Stimulated activated CD4-positive, alpha-beta T cell treated with anti-CD3 and anti-CD28 coated beads, Interleukin-4, amount 100 ng/mL, for 4 hours (primary cell): ENCODE measurements at places on chromosomes 4 and X.

DNA sequence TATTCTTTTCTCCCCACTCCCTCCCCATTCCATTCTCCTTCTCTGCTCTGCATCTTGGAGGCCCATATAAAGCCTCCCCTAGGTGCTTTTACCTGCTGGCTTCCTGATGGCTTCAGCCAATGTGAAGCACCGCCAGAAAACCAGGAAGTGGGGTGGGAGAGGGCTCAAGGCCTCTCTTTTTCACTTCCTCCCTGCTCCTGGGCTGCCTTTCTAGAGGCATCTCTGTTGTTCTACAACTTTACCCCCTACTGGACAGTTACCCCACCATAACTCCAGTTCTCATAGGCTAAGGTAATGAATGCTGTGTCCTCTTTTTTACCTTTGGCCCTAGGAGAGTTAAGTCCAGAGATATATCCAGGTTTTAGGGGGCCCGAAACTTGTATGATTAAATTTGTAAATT is 62.4 kb upstream of the PPARGC1A start:
- no peak for DNase-seq

DNA sequence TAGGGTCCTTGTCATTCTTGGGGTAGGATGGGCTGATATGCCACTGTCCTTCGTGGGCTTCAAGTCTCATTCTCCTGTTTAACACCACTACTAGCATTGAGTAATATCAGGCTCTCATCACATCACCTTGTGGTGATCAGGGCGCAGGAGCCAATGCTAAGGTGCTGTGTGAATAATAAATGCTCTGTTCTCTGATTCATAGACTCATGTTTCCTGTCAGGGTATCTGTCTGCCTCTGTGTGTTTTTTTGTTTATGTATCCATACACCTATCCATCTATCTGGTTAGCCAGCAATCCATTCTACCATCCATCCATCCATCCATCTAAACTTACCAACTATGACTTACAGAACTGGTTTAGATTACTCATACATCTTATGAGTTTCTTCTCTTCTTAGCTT is 525.1 kb upstream of the ATOH1 start:
- DNase-seq, result no peak

DNA sequence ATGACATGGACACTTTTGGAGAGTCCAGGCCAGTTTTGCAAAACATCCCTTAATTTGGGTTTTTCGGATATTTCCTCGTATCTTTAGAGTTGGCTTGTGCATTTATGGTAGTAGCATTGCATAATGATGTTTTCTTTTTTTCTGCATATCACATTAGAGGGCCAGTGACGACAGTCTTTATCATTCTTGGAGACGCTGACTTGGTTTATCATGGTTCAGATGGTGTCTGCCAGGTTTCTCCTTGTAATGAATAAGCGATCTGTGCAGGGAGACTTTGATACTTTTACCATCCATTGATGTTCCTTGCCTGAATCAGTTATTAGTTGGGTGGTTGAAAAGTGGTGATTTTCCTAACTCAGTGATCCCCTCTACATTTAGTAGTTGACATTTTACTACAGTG is 46.6 kb downstream of the KIAA0232 start:
- DNase-seq, result no peak

DNA sequence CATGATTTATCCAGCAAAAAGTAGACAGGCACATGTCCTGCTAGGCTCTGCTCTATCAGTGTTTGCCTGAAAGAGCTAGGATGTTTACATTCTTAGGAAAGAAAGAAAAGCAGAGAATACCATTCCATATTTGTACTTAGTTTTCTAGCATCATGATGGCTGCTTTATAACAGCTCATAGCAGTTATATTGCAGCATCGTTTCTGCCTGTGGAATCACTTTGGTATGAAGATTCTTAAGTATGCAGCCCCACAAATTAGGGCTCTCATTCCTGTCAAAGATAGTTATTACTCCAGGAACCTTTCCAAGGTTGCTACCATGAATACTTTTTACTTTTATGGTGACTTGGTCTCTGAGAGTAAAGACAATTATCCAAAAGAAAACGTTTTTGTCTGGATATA is 119.0 kb upstream of the MYOZ2 start:
- no peak for DNase-seq

DNA sequence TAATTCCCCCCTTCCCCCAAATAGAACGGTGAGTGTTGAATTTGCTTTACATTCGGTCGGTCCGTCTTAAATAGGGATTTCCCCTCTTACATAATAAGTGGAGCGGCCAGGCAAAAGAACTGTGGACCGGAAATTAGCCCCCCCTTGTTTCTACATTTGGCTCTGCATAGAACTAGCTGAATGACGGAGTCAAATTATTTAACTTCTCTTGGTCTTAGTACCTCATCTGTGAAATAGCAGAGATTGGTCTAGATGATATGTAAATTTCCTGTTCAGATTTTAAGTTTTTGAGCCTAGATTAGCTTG is 1.3 kb downstream of the SPATA18 start:
- no peak for DNase-seq

DNA sequence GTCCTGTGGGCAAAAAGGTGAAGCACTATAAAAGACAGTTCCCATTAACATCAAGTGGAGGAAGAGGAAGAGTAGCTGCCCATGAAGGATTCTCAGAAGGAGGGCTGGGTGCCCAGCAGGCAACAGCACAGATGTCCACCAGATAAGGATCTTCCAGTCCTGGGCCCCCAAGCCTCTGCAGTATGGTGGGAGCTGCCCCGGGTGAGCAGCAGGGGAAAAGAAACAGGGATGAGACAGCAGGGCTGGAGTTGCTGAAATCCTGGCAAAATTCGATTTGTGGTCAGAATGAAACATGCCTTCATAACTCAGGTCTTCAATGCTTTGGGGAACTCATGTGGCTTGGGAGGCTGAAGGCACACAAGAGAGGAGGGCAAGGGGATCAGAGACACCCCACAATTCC is 94.6 kb downstream of the RASL11B start:
- DNase-seq, result no peak

GRCh38 chr4:170017252-170017651 is 8.9 kb downstream of the MFAP3L start:
- no peak for DNase-seq

- DNase-seq, result no peak
Measured at GRCh38 chr4:37422638-37423037, 178.1 kb downstream of the NWD2 start.

GRCh38 chrX:125765347-125765746 is 400.7 kb downstream of the DCAF12L2 start:
- DNase-seq, result no peak

DNA sequence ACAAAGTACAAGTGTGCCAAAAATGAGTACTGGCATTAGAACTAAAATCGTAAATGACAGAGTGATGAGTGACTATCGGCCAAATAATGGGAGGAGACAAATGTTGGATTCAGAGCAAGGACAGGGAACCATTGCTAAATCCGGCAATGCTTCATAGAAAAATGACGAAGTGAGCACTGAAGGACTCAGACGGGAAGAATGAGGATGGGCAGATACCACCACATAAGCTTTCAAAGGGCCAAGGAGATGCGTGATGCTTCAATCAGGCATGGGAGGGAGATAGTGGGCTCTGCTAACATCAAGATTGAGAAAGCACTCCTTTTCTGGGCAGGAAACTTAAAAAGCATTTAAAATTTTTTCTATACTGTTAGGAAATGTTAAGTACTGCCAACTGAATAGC is 21.6 kb downstream of the RBBP7 start:
- no peak for DNase-seq

GRCh38 chr4:24477919-24478318 is 106.4 kb downstream of the DHX15 start:
- DNase-seq, result no peak

- no peak for DNase-seq
Measured at GRCh38 chr4:138925495-138925894, 90.1 kb upstream of the NOCT start.

GRCh38 chr4:2343476-2343875 is 75.0 kb downstream of the ZFYVE28 start:
- DNase-seq, result no peak

- DNase-seq, result no peak
Measured at GRCh38 chr4:102151696-102152095, 193.6 kb downstream of the SLC39A8 start.

- no peak for DNase-seq
Measured at GRCh38 chrX:133676344-133677122, 261.2 kb upstream of the GPC4 start.

DNA sequence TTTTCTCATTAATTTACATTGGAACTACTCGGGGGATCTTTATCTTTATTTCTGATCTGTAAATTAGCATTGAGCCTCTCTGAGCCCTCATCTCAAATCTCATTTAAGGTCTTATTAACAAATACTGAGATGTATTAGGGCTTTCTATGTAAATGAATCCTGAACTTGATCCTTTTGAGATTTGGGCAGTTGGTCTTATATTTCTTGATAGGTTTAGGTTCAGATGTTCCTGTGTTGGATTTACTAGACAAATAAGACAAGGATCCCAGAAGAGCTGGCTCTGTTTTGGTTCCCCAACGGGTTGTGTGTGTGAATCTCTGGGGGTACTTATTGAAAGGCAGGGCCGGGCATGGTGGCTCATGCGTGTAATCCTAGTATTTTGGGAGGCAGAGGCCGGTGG is 36.1 kb downstream of the LONRF3 start:
- no peak for DNase-seq

DNA sequence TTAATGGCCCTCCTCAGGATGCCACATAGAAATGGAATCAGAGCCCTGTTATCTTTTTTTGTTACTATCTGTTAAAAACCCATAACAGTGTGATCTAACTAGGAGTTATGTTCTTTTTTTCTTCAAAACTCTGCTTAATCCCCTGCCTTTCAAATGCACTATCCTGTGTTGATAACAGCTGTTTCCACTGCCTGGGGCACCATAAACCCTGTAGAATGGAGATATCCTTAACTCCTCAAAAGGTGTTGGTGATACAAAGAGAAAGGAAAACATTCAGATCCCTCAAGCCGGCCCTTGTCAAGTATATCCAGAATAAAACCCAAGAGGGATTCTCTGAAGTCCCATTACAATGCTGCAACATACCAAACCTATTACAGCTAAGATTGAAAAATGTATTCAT is 108.6 kb downstream of the ACTRT1 start:
- no peak for DNase-seq

DNA sequence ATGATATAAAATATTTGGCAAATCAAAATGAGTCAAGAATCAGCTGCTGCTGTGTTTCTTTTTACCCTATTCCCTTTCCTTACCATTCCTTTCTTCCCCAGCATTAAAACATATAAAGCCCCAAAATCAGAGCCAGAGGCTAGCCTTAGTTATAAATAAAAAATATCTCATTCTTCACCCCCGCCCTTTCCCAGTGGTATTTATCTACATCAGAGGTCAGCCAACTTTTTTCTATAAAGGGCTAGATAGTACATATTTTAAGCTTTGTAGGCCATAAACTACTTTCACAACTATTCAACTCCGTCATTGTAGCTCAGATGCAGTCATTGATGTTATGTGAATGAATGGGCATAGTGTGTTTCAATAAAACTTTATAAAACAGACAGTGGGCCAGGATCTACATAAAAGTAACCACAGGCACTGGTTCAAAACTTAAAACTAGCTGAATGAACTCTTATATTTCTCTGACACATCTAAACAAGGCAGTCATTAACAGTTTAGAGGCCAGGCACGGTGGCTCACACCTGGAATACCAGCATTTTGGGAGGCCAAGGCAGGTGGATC is 30.5 kb upstream of the TCEANC start:
- DNase-seq, result no peak

GRCh38 chr4:26039639-26040359 is 125.8 kb downstream of the SMIM20 start:
- no peak for DNase-seq

GRCh38 chrX:79330022-79330421 is 37.1 kb downstream of the ITM2A start:
- no peak for DNase-seq

DNA sequence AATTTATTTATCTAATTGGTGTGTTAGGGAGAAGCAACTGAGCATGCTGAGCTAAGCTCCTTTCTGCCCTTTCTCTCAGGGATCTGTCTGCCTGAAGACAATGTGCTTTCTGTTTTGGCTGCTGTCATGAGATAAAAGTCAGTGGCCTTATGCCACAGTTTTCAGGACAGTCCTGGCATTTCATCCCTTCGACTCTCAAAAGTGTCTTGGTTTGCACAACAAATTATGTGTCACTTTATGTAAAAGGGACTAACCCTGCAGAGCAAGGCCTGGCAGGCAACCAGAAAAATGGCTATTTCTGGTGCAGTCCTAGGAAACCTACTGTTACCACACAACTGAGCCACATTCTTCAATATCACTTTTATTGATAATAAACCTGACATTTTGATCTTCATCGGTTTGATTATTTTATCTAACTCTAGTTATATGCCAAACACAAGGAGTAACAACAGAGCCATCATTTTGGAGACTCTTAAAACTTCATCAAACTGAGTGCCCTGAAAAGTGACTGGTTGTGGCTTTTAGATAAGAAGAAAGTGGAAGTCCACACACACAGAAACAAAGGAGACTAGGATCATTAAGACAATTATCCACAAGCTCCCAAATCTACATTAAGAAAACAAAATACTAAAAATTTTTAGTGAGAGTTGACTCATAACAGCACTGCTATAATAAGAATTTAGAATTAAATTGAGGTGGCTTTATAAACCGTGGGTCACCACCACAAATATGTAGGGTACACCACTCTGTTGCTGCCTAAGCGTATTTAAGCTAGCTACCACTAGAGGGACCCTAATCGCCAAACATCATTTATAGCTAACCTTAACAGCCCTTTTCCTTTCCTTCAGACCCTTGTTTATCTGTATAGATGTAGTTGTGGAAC is 95.9 kb upstream of the PTPN13 start:
- no peak for DNase-seq

DNA sequence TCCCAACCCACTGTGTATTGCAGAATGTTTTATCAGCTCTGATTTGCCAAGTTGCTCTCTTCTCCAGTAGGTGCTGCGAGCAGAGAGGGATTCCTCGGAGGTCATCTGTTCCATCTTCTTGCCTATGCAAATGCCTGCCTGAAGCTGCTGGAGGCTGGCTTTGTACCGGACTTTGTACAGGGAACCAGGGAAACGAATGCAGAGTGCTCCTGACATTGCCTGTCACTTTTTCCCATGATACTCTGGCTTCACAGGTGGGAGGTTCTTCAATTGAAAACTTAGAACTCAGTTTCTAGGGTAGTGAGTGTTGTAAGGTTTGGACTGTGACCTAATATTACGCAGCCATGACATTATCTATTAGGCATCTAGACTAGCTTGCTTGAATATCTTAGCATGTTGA is 24.9 kb downstream of the AR start:
- no peak for DNase-seq

DNA sequence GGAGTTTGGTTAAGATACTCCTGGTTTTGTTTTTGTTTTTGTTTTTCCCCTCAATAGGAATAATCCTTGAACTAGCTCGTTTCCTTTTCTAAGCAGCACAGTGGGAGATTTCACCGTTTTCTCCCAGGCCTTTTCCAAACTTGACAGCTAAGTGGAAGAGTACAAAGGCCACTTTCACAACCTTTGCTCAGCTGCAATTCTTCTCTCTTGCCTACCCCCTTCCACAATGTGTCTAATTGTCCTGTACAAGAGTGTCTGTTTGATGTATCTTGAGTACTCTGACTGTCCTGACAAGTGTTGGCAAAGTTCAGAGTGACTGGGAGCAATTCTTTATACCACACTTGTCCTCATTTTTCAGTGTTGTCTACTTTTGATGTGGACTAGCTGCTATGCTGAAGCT is 674.3 kb upstream of the AMOT start:
- DNase-seq, result no peak
